ENCODE measurements at places on chromosomes 3 and 15.

GRCh38 chr3:197791892-197792647 lies 1.0 kb downstream of the LRCH3 start:
- DNase-seq = no peak

GRCh38 chr3:23944861-23945662 lies at the start of gene NR1D2:
NR1D2 (plus strand) TSS chr3:23945286; CDS start chr3:23945579, 293 bp downstream.
- peak; percentile 30 for DNase-seq

DNA sequence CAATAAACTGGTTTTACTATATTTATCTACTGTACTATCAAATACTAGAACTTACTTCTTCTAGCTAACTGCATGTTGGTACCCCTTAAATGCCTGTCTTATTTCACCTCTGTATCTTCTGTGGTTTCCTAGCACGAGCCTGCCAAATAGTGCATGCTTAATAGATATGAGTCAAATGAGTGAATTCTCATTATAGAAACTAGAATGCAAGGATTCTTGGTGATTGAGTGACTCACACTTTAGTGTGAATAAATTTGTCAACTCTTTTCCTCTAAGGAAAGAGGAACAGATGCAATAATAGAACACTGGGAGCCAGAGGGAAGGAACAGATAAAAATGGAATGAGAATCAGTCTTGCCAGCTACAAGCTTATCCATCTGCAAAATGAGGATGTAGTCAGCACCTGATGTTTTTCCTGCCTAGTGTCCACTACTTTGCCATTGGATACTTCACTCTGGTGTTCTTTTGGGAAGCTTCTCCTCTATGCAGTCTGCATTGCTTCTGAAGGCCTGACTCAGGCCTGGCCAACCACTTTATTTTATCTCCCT lies 189.1 kb upstream of the CADPS start:
- no peak for DNase-seq

DNA sequence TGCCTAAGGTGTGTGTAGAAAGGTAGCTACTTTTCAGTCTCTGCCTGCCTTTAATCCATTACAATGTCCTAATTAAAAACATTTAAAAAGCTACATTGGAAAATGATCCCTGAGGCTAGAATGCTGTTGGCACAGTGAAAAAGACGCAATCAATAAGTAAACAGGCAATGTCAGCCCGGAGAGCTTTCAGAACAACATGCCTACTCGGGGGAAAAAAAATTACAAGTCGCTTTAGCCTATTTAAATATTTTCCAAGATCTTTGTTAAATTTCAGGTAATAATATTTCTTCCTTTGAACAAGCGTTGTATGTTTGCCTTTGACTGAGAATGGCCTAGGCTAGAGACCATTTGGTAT lies 46.6 kb upstream of the CD47 start:
- DNase-seq = no peak

DNA sequence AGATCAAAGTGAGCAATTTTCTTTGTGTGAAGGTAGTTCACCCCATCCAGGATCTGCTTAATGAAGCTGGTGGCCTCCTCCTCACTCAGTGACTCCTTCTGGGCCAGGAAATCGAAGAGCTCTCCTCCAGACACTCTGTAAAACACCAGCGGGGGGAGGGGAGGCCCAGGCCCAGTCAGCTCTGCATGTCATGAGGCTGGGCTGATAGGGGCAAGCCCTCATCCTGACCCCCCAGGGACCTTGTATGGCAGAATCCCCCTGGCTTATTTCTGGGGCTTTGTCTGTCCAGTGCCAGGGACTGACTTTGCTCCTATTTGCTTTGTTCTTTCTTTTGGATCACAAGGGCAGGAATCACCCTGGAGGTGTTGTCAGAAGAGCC lies 74.9 kb downstream of the DAPK2 start:
- no peak for DNase-seq

- DNase-seq = no peak
Observed at GRCh38 chr3:1456781-1457311, 364.0 kb downstream of the CNTN6 start.

DNA sequence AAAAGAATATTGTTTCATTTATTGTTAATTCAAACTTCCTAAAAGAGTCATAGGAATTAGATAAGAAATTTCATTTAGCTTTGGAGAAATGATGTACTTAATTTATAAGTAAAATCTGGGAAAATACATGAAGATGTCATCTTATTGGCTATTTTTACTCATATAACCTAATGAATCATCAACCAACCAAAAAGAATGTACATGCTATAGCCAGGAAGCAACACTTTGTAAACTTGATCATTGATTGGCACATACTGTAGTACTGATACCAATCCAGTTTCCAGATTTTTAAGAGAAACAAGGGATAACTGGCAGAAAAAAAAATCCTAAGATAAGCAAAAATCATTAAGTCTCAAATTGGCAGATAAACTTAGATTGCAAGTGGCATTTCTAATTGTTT lies 207.9 kb upstream of the CDIN1 start:
- no peak for DNase-seq

DNA sequence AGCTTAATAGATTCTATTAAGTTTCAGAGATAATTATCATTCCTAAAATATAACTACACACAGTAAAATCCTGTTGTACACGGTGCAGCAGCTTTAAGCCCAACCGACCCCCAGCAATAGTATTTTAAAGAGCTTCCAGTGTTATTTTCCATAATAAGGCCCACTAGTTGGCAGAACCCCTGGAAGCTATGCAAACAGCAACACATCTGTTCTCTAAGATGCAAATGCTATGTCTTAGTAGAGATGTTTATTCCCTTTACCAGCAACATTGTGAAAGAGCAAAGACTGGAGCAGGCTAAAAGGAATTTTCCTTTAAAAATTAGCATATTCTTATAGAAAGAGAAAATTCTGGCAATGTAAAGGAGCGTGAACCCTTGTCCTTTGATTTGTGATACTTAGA lies 819.7 kb upstream of the ALCAM start:
- no peak for DNase-seq

DNA sequence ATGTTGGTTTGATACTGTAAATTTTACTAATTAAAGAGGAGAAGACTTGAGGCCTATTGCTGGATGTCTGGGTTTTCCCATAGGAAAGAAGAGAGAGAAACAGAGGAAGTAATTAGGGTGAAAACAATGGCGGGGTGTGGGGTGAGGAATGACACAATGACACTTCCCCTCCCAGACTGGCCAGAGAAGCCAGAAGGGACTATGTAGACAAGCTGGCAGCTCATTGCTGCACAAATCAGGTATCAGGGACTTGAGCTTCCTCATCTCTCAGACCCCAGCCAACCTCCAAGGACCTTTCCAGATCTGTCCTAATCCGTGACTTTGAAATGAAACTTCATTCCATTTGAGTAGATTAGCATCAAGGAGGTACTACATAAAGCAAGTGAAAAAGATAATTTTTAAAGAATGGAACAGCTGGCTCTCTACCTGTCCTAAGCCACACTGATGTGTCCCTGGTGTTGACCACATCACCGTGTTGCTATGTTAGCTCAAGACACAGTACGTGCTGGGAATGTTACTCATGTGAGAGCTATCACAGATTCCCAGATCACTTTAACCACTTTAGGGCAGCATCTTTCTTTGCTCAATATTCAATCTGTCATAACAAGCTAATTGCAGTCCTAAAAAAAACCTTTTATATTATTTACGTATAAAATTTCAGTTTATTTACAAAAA lies 22.2 kb downstream of the TMEM212 start:
- no peak for DNase-seq

All from omental fat pad (tissue), 4 donors.